T-helper 1 cell (primary cell): ENCODE measurements at places on chromosomes 13 and 19.

DNA sequence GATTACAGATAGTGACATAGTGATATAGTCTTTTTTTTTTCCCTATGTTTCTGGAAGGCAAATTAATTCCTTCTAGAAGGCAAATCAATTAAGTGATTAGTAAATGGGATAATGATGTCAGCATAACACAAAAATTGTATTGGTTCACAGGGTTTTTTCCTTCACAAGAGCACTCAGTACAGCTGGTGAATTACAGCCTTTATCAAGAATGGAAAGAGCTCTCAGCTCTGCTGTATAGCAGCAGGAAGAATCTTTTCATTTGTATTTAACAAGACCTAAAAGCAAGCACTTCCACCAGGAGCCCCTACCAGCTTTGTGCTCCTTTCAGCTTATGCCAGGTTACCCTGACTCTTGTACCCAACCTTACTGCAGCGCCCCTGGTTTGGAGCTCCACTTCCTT is 90.8 kb downstream of the SERP2 start:
- DNase-seq: no peak

- DNase-seq: no peak
Observed at GRCh38 chr13:77861741-77862140, 56.9 kb downstream of the EDNRB start.

DNA sequence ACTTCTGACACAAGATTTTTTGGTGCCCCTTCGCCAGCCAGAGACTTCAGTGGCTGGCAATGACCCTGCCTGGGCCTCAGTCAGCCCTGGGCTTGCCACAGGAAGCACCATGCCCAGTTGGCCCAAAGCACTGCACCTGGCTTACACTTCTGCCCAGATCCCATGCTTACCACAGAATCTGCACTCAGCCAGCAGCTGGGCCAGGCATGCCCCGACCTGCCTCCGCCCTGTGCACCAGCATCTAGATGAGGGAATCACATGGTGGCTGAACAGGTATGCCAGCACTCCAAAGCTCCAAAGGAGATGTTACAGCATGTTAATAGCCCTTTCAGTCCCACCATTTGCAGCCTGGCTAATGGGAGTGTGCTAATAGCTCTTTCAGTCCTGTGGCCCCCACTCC is 690.9 kb downstream of the SLITRK6 start:
- no peak for DNase-seq

GRCh38 chr19:17830567-17831418 is 9.5 kb upstream of the INSL3 start:
- DNase-seq: peak; percentile 33

DNA sequence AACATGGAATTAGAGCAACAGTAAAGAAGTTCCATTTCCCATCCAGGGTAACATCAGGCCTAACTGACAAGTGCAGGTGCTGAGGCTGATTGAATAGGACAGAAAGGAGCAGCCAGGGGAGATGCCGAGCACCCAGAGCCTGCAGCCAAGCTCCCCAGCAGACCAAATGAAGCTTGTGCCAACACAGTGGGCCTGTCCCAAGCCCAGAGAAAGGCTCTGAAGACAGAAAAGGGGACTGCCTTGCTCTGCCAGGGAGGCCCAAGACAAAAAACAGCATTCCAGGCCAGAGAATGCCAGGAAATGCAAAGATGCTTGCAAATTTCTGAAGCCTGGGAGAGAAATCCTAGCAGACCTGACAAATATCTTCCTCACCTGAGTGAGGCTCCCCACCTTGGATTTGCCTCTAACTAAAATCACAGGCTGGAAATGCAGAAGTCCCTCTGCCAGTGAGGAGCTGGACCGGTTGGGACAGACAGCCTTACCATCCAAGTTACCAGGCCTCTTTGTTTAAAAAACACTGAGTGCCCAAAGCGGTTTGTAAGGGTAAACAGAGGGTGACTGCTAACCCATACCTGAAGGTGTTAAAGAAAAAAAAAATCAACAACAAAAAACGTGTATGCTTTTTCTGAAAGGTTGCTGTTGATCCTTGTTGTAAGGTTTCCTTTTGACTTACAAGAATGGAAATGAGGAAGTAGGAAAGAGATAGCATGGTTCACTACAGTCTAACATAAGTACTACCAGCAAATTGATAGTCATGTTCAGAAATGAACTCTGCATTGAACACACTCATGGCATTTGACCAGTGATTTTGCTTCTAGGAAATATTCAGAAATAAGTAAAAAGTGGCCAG is 11.8 kb upstream of the HMGB1 start:
- DNase-seq: no peak

DNA sequence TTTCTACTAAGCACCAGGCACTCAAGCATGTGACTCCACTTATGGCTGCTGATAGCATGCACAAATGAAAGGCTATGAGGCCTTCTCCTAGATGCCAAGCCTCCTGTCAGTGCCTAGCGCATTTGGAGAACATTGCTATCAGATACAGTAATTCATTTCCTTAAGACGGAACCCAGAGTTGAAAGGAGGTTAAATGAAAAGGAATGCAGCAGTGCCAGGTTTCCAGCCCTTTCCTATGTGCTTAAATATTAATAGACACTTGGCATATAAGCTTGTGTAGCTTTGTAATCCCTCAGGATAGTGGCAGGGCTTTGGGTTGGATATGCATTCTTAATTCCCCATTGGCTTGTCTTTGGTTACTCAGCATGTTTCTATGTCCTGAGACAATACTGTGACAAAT is 140.1 kb upstream of the FRY start:
- DNase-seq: no peak

DNA sequence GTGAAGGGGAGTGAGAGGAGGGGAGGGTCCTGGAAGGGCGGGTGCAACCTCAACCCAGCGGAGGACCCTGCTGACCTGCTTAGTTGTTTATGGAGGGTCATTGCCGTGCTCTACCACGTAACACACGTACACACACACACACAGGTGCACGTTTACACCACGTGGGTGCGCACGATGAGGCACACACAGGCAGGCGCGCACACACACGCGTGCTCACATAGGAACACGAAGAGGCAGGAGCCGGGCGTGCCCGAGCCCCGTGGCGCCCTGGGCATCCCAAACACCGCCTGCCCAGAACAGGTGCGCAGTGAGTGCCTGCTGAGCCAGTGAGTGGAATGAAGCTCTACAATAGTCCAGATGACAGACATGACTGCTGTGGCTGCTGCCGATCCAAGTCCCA is 11.2 kb upstream of the MADCAM1 start:
- no peak for DNase-seq
